ENCODE measurements at places on chromosomes 7 and 10.

DNA sequence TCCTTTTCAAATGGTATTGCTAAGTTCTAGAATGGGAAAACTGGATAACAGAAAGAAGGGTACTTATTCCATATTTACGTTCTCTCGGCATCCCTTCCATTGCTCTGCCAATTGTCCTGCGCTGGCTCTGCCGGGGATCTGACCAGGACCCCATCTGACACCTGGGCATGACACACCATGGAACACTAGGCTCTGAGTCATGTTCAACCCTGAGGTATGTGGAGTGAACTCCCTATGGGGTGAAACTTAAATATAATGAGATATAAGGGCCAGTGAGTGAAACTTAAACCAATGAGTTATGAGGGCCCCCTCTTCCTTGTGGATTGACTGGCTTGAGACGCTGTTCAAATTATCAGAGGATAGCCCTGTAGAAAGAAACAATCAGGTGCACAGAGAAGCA is 55.1 kb upstream of the ZEB1 start:
- no peak for DNase-seq

DNA sequence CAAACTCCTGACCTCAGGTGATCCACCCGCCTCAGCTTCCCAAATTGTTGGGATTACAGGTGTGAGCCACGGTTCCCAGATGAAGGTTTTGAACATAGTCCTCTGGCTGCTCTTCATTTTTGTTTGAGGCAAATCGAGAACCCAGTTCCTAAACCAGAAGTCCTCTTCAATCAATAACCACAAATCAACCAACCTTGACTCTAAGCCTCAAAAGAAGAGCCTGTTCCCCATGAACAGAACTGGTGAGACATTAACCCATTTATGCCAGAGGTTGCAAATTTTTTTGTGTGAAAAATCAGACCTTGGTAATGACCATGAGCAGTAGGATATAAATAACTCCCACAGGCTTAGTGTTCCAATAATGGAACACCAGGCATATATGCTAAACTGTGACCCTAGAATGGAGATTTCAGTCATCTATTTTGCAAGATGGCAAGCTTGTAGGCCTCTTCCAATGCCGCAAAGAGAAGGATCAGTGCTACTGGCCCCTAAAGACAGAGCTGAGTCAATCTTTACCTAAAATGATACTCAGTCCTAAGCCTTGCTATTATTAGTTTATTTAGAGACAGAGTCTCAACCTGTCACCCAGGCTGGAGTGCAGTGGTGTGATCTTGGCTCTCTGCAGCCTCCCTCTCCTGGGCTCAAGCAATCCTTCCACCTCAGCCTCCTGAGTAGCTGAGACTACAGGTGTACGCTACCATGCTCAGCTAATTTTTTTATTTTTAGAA is 15.9 kb downstream of the KPNA7 start:
- no peak for DNase-seq

- DNase-seq: no peak
These were observed 1.6 kb downstream of the BEND7 start for GRCh38 chr10:13526948-13527863.

DNA sequence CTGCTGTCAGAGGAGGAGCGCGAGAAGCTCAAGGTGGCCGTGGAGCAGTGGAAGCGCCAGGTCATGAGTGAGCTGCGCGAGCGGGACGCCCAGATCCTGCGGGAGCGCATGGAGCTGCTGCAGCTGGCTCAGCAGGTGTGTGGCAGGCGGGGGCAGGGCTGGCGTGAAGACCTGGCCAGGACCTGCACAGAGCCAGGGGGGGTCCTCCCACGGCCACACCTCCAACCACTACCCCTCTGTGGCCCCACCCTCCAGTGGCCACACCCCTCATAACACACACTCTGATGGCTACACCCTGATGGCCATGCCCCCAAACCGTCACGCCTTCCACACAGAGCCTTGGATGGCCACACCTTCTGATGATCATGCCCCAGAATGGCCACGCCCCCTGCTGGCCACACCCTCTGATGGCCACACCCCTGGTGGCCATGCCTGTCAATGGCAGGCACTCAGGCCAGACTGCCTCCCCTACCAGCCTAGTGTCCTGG is 23.4 kb upstream of the DPYSL4 start:
- DNase-seq: no peak

DNA sequence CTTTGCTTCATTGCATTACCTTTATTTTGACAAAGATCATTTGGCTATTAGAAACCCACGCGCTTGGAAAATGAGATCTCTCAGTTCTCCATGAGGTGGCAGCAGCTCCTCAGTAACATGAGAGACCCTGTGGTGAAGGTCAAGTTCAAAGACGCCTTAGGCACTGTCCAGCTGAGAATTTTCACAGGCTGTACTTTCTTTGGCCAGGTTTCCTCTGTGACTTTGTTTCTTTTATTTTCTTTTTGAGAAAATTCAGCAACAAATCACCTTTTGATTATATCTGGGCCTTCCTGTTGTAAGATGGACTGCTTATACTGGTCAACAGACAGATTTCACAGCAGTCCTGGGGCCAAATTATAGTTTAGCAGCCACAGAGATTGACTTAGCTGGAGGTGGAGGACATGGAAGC is 54.5 kb downstream of the RAB18 start:
- no peak for DNase-seq

DNA sequence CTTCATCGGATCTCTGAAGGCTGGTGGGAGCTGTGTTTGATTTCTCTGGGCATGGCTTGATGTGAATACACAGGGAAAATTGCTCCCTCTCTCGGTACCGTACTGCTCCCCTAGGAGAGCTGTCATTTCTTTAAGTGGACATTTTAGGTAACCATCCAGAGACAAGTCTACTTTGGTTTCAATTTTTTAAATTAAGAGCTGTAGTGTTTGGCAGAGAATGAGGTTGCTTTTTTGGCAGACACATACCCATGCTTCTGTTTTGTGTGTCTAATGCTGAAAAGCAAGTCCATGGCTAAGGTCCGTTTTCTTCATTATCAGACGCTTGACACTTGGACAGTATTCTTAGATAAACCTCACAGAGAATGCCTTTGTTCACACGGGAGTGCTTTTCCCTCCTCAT is 61.3 kb upstream of the TRIL start:
- DNase-seq: no peak

DNA sequence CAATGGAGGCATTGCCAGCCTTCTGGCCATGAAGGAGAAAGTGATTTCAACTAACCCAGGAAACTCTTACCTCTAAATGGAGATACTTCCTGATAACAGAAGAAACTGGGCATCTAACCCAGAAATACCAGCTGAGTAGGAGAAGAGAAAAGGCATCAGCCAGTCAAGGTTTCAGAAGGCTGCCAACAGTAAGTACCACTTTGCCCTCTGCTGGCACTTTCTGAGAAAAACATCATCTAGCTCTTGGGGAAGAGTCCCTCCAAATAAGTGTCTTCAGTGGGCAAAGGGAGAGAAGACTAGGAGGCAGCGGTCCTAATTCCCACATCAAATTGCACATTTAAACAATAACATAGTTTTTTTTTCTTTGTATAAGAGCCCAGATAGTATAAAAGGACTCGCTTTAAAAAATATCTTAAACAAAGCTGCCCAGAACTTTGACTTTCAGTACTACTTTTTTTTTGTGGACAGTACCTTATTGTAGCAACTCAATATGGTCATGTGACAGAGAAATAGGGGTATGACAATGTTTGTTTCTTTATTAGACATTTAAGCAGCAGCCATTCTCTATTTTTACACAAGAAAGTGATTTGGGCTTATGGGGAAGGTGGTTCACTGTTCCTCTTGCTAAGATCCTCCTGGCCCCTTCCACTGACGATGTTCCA is 157.3 kb downstream of the CTTNBP2 start:
- DNase-seq: no peak

All from esophagus squamous epithelium (tissue), 5 donors.